ENCODE measurements at places on chromosomes 11 and 22.

DNA sequence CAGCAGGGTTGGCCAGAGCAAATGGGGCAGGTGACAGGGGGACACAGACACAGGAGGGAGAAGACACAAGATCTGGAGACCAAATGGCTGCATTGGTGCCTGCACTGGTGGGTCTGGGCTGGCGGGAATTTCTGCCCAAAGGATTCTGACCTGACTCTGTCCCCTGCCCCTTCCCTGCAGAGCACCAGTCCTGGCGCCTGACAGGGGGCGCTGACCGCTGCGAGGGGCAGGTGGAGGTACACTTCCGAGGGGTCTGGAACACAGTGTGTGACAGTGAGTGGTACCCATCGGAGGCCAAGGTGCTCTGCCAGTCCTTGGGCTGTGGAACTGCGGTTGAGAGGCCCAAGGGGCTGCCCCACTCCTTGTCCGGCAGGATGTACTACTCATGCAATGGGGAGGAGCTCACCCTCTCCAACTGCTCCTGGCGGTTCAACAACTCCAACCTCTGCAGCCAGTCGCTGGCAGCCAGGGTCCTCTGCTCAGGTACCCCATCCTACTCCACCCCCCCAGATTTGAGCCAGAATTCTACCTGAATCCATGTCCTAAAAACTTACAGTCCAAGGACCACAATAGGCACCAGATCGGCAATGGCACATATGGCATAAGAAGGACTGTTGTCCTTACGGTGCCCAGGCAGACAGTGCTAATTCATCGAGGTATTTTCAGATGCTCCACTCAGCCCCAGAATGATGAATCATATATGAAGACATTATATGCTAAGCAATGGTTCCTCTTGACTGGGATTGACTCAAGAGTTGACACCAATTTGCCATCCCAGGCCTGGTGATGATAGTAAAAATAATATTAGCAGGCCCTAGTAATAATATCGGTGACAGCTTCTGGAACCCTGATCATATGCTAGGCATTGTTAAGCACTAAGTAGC is 38.2 kb downstream of the CD6 start:
- DNase-seq = no peak

GRCh38 chr11:26608507-26609146 is 36.6 kb upstream of the MUC15 start:
- DNase-seq = no peak

- DNase-seq = no peak
Observed at GRCh38 chr11:9765320-9766101, 101.6 kb downstream of the SWAP70 start.

GRCh38 chr11:120710354-120711131 is 199.0 kb downstream of the GRIK4 start:
- no peak for DNase-seq

- DNase-seq = no peak
Observed at GRCh38 chr22:46275455-46276122, 7.8 kb downstream of the TTC38 start.

- DNase-seq = no peak
Observed at GRCh38 chr11:64880240-64881001, 2.0 kb upstream of the EHD1 start.

GRCh38 chr11:92707173-92707619 is 262.3 kb upstream of the MTNR1B start:
- no peak for DNase-seq

GRCh38 chr11:65159012-65159411 is 11.0 kb upstream of the SPDYC start:
- DNase-seq = no peak

DNA sequence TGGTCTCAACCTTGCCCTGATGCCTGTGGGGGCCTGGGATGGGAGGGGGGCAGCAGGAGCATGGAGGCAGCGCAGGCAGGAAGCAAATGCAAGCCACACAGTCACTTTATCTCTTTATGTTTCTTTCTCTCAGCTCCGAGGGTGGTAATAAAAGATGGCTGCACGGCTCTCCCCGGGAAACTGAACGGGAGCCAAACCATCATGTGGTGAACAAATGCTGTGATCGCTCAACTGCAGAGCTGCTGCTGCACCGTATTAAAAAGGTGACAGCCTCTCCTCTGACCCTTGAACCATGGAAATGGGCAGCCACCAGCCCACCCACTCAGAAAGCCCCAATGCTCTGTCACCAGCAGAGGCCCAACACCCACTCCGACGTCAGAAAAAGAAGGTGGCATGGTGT is 110.0 kb downstream of the TIMP3 start:
- DNase-seq = no peak

GRCh38 chr22:32743046-32743445 is 58.5 kb upstream of the TIMP3 start:
- no peak for DNase-seq

DNA sequence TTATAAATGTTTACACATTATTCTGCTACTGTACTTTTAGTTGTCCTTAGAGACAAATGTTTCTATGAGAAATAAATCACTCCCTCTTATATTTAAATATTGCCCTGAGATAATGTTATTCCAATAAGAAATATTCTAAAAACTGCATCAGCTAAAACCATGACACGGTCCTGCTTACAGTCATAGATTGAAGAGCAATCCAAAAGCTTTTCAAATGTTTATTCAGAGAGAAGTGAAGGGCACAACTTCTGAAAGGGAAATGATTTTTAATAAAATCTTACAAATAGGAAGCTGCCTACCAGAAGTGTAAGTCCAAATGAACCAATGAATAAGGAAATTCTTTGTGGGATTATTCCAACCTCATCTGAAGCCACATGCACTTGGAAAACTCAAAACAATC is 49.2 kb downstream of the STK33 start:
- no peak for DNase-seq

GRCh38 chr22:23182309-23183060 is 2.2 kb downstream of the BCR start:
- peak; percentile 57 for DNase-seq

DNA sequence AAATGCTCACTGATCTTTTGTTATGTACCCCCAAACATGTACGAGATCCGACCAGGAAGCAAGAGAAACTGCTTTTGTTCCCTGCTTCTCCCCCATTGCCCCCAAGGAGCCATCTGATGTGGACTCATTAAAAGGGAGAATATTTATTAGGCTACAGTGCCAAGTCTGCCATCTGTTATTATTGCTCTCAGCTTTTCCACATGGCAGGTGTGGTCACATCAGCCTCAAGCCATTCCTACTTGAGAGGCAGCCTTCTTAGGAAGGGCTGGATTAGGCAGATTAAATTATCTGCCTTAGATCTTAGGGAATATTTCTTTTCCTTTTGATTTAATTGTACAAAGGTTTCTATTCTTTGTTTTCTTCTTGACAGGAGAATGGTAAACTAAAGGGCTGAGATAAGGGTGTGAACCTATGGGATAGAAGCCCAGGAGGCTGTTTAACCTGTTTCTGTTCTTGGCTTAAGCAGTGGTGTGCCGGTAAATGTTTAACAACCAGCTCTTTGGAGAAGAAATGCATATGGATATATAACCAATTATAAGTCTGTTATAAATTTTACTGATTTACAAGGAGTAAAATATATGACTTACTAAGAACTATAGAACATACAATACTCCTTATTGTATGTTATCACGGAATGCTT is 88.8 kb downstream of the PDHX start:
- DNase-seq = no peak

- no peak for DNase-seq
Observed at GRCh38 chr11:11981364-11981763, 27.1 kb downstream of the DKK3 start.

DNA sequence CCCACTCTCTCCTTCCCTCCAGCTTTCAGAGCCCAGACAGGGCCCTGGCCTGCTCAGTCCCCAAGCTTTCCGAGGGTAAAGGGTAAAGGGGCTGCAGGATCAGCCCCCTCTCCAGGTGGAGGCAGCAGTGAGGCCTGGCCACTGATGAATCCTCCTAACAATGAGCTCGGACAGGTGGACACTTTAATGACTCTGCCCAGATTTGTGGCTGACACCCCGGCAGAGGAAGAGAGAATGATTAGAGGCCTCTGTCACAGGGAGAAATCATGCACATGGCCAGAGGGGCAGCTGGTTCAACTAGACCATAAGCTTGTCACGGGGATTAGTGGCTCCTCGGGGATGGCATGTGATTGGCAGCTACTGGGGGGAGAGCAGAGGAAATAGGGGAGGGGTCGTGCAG is 587.5 kb upstream of the B3GAT1 start:
- no peak for DNase-seq

GRCh38 chr11:109704432-109704831 is 282.4 kb downstream of the C11orf87 start:
- DNase-seq = no peak

GRCh38 chr11:10377183-10377582 is 72.3 kb downstream of the ADM start:
- DNase-seq = no peak
